KG1 (cell line): ENCODE measurements at places on chromosomes 3 and 15.

DNA sequence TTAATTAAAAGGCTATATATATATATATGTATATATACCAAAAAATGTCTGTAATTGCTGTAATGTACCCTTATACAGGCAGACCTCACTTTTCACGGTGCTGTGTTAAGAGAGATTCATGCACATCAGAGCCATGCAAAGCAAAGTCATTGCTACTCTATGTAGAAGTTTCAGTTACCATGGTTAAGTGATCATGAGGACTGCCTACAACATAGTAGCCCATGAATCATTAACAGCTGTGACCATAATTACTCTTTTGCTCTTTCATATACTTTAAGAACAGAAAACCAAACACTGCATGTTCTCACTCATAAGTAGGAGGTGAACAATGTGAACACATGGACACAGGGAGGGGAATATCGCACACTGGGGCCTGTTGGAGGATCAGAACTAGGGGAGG is 225.3 kb upstream of the EPHA3 start:
- no peak for DNase-seq

DNA sequence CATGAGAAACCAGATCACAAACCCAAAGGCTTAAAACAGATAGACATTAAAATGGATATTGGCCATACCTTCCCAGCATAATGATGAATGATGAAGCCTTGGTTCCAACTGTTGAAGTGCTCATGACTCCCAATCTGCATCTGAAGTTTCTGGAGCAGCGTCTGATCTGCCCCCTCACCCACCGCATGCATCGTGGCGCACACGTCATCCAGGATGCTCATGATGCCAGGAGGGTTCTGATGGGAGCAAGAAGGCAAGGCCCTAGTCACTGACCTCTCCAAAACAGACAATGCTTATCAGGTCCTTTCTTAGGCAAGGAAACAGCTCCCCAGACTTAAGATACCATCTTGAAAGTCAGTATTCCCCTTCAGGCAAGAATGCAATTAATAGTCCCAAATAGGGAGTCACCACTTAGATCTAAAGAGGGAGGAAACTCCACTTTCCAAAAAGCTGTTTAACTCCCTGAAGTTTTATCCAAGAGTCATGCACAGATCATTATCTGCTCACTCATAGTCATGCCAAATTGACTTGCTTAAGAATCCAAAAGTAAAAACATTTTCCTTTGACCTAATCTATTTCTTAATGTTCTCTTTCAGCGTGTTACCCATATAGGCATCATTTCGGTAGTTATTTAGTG is 2.1 kb downstream of the LDHAL6B start:
- no peak for DNase-seq

DNA sequence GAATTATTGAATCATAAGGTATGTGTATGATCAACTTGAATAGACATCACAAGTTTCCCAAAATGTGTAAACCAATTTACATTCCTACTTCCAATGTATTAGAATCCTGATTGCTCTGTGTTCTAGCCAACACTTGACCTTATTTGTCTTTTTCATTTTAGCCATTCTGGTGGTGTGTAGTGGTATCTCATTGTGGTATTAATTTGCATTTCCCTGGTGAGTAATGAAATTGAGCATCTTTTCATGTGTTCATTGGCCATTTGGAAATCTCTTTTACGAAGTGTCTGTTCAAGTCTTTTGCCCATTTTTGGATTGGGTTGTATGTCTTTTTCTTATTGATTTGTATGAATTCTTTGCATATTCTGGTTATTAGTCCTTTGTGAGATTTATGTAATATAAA is 138.0 kb downstream of the RBPMS2 start:
- DNase-seq: no peak

DNA sequence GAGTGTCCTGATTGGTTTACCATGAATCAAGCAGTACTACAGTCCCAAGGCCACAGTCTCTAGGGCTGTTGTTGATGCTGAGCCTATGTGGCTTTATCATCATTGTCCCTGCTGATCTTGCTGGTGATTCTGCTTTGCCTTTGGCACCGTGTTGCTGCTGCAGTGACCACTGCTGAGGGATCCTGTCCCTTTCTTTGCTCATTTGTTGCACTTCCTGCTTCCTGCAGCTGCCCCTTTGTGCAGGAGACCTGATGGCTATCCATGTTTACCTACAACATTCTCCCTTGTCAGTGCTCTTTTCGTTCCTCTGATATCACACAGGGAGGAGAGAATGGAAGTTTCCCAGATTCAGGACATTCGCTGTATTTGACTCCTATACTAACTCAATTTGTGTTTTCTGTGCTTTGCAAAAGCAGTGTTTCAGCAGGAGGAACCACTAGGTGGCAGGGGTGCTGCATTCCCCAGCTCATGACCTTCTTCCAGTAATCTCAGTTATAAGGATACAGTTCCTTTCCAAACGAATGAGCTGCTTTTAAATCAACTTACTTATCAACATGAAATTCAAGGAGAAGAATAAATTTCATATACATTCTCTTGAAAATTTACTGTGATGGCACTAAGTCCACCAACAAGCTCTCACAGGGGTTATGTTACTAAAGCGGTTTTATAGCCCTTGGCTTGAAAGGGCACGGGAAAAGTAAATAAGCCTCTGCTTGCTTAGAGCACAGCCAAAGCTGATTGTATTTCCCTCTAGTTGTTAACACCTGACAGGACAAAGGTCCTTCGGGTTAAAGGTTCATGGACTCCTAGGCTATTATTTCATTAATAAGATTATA is 9.7 kb upstream of the THUMPD3 start:
- peak; percentile 35 for DNase-seq

DNA sequence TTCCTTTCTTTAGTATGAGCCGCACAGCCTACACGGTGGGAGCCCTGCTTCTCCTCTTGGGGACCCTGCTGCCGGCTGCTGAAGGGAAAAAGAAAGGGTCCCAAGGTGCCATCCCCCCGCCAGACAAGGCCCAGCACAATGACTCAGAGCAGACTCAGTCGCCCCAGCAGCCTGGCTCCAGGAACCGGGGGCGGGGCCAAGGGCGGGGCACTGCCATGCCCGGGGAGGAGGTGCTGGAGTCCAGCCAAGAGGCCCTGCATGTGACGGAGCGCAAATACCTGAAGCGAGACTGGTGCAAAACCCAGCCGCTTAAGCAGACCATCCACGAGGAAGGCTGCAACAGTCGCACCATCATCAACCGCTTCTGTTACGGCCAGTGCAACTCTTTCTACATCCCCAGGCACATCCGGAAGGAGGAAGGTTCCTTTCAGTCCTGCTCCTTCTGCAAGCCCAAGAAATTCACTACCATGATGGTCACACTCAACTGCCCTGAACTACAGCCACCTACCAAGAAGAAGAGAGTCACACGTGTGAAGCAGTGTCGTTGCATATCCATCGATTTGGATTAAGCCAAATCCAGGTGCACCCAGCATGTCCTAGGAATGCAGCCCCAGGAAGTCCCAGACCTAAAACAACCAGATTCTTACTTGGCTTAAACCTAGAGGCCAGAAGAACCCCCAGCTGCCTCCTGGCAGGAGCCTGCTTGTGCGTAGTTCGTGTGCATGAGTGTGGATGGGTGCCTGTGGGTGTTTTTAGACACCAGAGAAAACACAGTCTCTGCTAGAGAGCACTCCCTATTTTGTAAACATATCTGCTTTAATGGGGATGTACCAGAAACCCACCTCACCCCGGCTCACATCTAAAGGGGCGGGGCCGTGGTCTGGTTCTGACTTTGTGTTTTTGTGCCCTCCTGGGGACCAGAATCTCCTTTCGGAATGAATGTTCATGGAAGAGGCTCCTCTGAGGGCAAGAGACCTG is 13.2 kb downstream of the GREM1 start:
- DNase-seq: no peak
